NCI-H1436 treated with DMSO at 0.1 percent for 48 hours (cell line): ENCODE measurements at places on chromosomes 7 and 10.

DNA sequence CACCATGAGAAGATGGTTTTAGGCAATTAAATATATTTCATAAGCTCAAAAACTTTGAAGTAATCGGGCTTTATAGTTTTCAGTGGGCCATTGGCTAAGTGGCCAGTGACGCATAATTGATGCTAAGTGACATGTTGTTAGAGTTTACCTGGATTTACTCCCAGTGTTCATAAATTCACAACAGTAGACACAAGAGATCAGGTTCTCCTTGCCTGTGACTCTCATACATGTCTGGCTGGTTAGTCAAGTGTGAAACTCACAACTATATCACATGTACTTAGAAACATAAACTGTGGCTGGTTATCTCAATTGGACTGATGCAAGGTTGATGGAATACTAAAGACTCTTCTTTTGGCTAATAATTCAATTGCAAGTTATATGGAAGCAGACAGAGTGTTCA lies 26.2 kb downstream of the ASB15 start:
- no peak for DNase-seq

DNA sequence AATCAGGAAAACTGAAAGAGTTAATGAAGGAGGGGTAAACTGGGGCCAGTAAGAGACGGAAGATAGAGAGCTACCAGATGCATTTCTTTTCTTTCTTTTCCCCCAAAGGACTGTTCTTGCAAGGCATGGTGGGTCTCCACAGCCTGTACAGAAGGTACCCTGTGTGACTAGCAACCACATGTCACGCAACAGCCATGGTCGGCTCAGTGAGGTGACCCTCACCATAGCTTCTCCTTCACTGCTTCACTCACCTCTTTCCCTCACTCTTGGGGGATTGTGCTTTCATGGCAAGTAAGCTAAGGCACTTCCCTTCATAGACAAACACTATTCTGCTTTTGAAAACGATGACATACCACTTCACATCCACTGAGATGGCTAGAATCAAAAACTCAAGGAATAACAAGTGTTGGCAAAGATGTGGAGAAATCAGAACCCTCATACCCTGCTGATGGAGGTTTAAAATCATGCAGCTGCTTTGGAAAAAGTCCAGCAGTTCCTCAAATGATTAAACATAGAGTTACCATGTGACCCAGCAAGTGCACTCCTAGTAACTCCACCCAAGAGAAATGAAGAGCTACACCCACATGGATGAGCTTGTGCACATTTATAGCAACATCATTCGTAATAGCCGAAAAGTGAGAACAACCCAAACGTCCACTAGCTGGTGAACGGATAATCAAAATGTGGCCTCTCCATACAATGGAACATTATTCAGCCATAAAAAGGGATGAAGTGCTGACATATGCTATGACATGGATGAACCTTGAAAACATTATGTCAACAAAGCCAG lies 3.8 kb upstream of the INSIG1 start:
- no peak for DNase-seq

DNA sequence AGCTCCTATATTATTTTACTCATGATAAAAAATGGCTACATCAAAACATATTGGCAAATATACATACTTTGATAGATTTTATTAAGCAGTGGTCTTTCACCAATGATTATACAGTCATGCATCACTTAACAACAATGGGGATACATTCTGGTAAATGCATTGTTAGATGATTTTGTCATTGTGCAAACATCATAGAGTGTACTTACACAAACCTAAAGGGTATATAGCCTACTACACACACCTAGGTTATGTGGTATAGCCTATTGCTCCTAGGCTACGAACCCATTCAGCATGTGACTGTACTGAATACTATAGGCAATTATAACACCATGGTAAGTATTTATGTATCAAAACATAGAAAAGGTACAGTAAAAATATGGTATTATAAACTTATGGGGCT lies 98.9 kb upstream of the IL6 start:
- no peak for DNase-seq

GRCh38 chr10:122464250-122464510 lies 2.8 kb downstream of the HTRA1 start:
- no peak for DNase-seq
